ENCODE measurements at places on chromosomes 5 and 9.

GRCh38 chr9:101716629-101717028 is 21.8 kb downstream of the GRIN3A start:
- DNase-seq: no peak

DNA sequence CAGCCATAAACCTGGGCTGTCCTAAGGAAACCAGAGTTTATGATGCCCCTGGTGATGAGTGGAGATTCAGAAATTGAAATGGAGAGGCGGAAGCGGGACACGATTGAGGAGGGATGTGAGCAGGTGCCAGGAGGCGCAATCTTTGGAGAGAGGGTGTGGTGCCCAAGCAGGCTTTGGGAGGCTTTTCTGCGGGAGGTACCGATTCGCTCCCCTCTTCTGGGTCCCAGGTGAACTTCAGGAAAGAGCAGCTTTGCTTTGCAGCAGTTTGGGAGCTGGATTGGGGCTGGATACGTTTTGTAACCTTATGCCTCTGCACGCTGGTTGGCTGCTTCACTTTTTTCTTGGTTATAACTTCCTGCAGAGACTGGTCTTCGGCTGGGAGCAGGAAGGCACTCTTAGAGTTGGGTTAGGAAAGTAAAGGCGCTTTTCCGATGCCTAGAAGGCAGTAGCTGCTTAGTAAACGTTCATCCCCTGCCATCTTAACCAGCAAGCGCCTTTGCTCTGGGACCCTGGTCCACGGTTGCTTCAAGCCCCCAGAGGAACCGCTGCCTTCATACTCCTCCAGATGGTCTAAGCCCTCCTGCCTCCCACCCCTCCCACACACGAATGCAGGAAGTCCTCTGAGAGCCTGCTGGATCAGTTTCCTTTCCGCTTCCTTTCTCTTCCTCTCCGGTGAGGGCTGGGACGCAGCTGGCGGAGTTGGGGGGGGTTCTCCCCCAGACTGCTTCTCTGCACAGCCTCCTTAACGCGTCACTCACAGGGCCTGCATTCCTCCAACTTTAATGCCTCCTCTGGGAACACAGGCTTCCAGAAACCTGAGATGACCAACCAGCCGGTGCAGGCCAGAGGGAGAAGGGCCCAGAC is 15.2 kb upstream of the NEK6 start:
- peak; percentile 81 for DNase-seq

GRCh38 chr5:149019679-149020078 is 43.2 kb downstream of the SH3TC2 start:
- DNase-seq: peak; percentile 27

GRCh38 chr5:33317271-33317670 is 123.5 kb upstream of the TARS1 start:
- no peak for DNase-seq

DNA sequence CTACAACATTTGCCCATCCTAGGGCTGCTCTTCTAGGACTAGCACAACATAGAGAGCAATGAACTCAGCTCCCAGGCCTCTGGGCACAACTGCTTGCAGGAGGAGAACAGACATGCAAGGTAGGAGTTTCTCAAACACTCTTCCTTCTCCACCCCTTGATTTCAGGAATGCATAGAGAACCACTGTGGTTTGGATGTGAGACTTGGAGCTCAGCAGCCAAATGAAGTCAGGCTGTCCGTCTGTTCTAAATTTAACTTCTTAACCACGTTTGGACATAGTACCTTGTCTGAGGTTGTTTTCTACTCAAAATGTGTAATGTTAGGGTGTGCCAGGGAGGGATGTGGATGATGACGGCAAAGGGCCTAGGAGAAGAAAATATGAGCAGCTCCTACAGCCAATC is 515.1 kb upstream of the TNC start:
- DNase-seq: peak; percentile 69

- DNase-seq: no peak
These were observed 22.2 kb downstream of the TNFSF8 start for GRCh38 chr9:114908104-114908622.

DNA sequence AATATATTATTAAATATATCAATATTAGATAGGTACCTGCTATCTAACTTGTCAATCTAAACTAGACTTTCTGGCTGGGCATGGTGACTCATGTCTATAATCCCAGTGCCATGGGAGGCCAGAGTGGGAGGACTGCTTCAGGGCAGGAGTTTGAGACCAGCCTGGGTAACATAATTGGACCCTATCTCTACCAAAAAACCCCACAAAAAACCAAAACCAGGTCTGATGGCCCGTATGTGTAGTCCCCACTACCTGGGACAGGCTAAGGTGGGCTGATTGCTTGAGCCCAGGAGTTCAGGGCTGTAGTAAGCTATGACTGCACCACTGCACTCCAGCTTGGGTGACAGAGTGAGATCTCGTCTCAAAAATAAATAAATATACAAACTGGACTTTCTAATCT is 55.0 kb downstream of the PJA2 start:
- DNase-seq: no peak

DNA sequence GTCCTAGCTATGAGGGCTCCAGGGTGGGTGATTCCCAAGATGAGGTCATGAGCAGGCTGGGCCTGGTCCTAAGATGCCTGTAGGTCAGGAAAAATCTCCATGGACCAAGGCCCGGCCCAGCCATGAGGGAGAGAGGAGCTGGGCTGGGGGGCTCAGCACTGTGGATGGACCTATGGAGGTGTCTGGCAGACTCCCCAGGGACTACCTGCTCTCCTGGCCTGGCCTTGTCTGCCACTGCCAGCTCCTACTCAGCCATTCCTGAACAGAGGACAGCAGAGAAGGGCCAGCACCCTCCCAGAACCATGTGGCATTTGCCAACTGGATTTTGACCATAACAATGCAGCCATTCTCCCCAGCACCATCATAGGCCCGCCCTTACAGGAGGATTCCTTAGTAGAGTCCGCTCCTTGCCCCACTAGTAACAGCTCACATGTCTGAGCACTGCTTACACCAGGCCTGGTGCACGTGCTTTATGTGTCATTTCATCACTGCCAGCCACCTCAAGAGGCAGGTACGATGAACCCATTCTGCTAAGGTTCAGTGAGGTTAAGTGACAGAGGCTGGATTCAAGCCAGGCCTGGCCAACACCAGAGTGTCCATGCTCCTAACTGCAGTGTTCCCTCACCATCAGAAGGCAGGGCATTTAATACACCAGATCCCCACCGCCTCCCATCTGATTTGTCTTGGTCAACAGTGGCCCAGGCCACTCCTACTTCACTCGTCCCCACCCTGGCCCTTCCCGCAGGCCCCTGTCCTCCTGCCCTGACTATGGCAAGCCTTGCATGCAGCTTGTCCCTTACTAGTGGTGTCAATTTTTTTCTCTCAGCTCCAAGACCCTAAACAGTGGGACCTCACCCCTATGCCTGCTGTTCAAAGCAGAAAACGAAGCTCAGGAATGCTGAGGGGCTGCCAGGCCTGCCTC is 669 bp downstream of the IL13 start:
- no peak for DNase-seq

DNA sequence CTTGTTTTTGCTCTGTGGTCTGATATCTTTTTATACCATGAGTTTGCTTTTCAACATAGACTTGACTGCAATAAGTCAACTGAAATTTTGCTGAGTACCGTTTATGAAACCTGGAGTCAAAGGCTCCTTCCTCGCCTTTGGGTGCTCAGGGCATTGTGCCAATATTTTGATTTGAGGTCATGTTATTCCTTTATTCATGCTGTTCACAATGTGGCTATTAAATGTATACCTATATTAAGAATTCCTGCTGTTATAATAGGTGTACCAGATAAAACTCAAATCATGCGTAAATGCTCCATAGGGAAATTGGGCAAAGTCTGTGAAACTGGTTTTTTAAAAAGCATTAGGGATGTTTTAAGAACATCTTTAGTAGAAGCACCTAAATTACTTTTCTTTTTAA is 334.0 kb upstream of the NUDT12 start:
- no peak for DNase-seq

- no peak for DNase-seq
These were observed 234.6 kb downstream of the GADD45G start for GRCh38 chr9:89839449-89839848.

DNA sequence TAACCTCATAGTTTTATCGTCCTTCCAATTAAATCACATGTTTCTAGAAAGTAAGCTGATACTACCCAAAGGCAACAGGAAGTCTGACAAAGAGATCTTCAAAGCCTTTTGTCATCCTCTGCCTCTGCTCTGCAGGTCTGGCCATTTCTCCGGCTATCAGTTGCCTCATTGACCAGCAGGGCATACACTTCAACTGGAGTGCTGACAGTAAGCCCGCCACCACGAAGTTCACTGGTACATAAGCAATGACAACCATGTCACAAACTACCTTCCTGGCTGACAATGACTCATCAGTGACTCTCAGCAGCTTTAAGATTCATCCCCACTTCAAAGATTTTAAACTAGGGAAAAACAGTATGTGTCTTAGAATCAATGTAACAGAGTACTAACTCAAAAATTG is 20.6 kb downstream of the SPTLC1 start:
- DNase-seq: no peak

All from fibroblast of skin of left quadriceps (primary cell).